ENCODE measurements at places on chromosomes 4 and X. TPM values are rescaled to one million over a fixed set of nuclear protein-coding genes. Genes with fewer than 3 reads are reported as not detected.
A peak's percentile ranks its signal among the peaks of the same experiment; 100 is the strongest.

DNA sequence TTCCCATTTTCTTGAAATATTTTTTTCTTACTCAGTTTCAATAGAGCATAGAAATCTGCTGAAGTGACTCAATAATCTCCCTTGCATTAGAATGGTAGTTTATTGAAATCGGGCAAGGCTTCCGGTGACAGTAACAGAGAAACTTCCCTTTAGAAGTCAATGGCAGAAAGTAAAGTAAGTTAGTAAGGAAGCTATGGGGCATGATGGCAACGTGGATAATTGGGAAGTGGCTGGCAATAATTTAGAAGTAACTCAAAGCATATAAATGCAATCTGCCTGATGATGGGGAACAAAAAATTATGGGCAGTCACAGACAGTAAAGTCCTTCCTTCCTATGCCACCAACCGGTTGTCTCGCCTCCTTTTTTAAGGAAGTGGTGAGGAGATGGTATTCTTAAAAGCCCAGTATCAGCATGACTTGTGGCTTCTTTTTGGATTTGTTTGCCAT lies 7.6 kb downstream of the CYBB start:
- DNase-seq, result no peak

DNA sequence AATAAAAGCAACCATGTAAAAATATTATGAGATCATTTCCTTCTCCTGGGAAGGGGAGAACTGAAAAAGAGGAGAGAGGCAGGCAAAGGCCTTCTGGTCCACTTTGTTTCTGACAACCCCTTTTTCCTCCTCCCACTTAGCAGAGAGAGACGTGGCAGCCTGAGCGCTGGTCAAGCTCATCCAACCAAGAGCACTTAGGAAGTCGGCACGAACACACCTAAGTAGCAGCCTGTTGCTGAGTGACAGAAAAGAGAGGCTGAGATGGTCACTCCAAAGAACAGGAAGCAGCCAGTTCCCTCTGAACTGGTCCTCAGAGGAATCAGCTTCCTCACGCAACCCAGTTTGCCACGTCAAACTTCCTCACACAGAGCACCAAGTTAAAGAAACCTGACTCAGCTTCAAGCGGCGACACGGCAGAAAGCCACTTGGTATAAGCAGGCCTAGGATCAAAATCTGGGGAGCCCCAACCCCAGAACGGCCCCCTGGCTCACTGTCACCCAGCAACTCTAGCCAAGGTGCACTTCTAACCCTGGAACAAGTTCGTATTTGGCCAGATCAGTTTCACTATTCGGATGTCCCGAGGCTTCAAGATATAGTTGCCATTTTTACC lies 861 bp downstream of the SEC24D start:
- DNase-seq, result peak; percentile 69

- no peak for DNase-seq
Observed at GRCh38 chr4:122534776-122535175, 78.3 kb upstream of the IL2 start.

DNA sequence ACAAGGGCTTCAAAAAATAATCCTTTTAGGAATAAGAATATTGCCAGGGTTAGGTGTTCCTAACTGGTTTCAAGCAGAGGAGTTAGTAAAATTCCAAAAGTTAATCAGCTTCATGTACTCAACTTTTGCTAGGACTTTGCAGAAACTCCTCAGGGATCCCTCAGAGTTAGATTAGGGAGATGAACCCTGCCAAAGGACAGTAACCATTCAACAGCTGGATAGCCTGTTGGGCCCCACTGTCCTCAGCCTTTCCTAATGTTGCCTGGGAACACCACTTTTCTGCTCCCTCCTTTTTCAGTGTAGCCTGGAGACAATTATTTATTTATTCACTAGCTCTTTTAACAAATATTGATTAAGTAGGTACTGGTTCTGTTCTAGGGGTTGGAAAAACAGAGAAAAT lies 53.8 kb downstream of the NFKB1 start:
- DNase-seq, result no peak

DNA sequence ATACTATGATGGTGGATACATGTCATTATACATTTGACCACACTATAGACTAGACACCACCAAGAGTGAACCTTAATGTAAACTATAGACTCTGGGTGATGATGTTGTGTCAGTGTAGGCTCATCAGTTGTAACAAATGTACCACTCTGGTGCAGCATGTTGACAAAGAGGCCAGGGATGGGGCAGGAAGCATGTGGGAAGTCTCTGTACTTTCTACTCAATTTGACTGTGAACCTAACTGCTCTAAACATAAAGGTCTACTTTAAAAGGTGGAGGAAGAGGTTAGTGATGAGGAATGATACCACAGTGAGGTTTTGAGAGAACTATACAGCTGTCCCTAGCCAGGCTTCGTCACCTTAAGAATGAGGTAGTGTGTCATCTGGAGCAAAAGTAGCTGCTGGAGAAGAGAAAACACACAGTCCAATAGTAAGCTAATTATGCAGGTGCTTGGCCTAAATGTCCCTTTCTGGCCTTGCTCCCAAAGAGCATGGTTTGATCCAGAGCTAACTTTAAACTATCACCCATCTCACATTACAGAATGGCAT lies 38.4 kb downstream of the GRSF1 start:
- no peak for DNase-seq

DNA sequence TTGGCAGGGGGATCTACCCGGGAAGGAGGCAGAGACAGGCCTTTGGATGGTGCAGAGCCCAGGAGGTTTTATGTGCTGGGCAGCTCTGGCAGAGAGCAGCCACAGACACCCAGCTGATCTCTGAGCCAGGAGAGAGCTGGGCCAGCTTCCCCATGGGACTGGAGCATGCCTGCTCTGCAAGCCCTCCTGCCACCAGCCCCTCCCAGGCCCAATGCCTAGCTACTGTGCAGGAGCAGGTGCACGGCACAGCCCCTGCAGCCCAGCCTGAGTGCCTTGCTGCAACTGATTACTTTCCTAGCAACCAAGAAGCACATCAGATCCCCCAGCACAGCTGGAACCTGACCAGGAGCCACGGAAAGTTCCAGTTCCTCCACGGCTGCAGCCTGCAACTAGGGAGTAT lies 57.8 kb upstream of the BEND2 start:
- DNase-seq, result no peak

The PPEF1 gene
- 0.19 TPM for total RNA-seq

DNA sequence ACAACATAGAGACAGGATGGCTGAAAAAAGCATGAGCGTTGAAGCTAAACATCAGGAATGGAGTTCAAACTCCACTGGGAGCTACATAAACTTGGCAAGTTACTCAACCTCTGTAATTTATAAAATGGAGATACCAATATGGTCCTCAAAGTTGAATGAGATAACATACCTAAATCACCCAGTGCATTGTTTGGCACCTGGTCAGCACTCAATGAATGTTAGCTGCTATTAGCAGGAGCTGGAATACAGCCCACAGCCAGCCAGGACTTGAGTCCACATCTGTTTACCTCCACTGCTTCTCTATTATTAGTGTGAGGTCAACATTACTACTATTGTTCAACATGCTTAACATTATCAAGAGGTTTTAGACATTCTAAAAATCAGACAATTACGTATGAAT lies 97.9 kb downstream of the NR3C2 start:
- no peak for DNase-seq

The NPY2R gene
- total RNA-seq, result not detected

The PRPS1 gene
- 27.9 TPM for total RNA-seq

- no peak for DNase-seq
Observed at GRCh38 chrX:102154900-102155805, 624 bp downstream of the BEX5 start.

GRCh38 chrX:144681501-144681900 lies 565.8 kb upstream of the SPANXN1 start:
- DNase-seq, result no peak

The GPR119 gene
- not detected for total RNA-seq

GRCh38 chr4:139299536-139299935 lies 1.8 kb upstream of the NAA15 start:
- no peak for DNase-seq

DNA sequence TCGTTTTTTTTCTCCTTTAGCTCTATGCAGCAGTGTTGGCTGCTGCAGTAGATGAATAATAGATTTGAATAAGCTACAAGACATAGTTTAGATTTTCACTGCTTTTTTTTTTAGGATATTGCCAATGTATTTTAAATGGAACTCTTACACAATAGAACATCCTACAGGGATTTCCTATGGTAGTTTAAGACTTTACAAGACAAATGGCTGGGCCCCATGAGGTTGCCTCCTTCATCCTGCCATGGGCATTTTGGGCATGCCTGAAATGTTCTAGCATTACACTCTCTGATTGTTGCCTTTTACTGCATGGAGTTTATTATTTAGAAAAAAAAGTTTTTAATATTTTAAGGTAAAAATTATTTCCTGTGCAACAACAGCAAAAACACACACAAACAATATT lies 74.5 kb downstream of the MID1 start:
- DNase-seq, result no peak

GRCh38 chr4:184937745-184938144 lies 80.5 kb upstream of the HELT start:
- no peak for DNase-seq

The SPANXA1 gene
- total RNA-seq, result not detected

The ABRAXAS1 gene
- 19.7 TPM for total RNA-seq

GRCh38 chr4:149173241-149174013 lies 642.2 kb downstream of the IQCM start:
- no peak for DNase-seq

DNA sequence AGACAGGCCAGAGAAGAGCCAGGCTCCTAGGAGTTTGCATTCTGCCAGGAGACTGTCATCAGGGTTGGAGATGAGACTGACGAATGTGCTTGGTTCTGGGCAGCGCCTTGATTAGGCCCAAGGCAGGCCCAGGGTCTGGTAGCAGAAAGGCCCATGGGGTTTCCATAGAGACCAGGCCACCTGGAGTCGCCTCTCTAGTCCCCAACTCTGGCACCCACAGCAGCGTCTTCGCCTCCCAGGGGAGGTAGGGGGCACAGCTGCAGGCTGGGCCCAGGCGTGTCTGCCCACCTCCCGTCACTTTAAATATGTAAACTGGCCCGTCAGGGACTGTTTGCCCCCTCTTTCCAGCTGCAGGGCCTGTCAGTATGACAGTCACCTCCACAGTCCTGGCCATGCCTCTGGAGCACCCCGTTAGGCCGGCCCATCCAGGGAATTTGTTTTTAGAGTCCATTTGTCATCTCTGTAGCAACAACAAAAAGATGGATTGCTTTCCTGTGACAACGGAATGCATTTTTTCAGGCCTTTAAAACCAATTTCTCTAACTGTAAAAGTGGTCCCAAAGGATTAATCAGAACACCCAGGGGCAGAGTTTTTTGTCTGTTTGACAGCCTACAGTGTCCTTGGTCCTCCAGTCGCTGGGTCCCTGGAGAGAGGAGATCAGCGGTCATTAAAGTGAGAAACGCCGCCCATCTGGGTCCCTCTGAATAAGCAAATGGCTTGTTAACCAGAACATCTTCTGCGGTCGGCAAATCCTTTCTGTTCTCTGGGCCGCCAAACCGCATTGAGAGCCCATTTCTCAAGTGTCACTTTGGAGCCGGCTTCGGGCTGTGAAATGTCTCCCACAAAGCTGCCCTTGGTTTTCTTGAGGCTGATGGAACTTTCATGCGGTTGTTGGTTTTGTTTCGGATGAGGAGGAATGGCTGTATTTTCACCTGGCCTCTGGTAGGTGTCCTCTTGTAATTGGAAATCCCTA lies 153.0 kb upstream of the PSAPL1 start:
- no peak for DNase-seq

DNA sequence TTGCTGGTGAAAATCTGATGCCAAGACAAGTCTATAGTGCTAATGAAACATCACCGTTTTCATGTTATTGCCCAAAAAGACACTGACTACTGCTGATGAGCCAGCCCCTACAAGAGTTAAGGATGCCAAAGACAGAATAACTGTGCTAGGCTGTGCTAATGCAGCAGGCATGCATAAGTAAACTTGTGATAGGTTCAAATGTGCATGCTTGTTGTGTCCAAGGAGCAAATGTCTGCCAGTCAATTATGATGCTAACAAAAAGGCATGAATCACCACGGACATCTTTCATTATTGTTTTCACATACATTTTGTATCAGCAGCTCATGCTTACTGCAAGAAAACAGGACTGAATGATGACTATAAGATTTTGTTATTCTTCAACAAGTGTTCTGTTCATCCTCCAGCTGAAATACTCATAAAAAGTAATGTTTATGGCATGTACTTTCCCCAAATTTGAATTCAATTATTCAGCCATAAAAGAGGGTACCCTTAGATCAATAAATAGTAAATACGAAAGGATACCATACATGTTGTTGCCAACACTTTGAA lies 306.9 kb upstream of the ARSJ start:
- no peak for DNase-seq

The SEC24D gene
- 134 TPM for total RNA-seq

- no peak for DNase-seq
Observed at GRCh38 chrX:103941201-103941975, 21.0 kb upstream of the TMSB15B start.

The RAI2 gene
- total RNA-seq, result 9.1 TPM

DNA sequence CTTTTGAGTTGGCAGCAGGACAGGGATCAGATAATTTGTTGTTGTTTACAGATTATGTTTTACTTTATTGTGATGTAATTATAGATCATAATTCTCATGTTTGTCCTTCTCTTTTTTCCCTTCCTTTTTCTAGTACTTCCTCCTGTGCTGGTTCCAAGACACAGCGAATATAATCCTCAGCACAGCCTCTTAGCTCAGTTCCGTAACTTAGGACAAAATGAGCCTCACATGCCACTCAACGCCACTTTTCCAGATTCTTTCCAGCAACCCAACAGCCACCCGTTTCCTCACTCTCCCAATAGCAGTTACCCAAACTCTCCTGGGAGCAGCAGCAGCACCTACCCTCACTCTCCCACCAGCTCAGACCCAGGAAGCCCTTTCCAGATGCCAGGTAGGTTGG lies 58.0 kb downstream of the SMAD1 start:
- DNase-seq, result no peak

The CFAP299 gene
- not detected for total RNA-seq

The FAM47A gene
- total RNA-seq, result not detected

- no peak for DNase-seq
Observed at GRCh38 chr4:159052315-159052714, 50.6 kb upstream of the RAPGEF2 start.
